Uterus (tissue), 4 donors: ENCODE measurements at places on chromosomes 7 and 10.

- DNase-seq = no peak
These were observed 34.9 kb upstream of the PTF1A start for GRCh38 chr10:23157239-23157681.

- DNase-seq = no peak
These were observed 317.2 kb downstream of the BBS9 start for GRCh38 chr7:33446551-33446950.

DNA sequence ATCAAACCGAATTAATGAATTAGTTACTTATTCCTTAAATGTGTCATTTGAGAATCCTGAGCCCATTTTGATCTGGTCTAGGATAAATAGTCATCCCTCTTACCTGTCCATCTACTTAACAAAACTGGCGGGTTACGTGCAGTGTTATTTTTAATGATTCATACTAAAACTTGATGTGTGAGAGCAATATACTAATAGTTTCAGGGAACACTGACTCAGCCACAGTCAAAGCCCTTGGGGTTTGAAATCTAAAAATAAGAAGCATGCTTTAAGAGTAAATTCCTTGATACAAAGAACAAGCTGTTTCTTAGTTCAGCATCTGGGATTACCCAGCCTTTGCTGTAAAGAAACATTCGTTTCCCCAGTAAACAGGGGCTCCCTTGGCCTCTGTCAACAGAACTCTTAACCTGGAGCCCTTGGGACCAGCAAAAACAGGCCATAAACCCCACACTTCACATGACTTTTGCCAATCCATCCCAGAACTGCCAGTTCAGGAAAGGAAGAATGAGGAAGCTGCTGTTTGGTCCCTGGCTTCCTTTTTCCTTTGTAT is 370.6 kb upstream of the IGFBP3 start:
- peak; percentile 29 for DNase-seq

DNA sequence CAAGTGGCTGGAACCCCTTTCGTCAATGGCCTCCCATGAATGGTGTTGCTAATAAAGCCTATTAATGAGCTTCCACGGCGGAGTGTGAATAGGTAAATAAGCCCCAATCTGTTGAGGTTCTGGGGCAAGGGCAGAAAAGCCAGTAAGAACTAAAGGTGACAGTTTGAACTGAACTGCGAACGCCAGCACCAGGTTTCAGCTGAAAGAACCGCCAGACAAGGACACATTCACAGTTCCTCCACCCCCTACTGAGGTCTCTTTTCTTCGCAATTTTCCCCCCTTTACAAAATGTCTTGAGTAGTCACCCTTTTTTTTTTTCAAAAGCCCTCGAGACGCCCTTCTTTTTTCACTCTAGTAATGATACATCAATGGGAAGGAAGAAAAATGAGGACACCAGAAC is 2.4 kb upstream of the FGFR2 start:
- DNase-seq = no peak

GRCh38 chr7:53697913-53698312 is 662.5 kb downstream of the POM121L12 start:
- no peak for DNase-seq

DNA sequence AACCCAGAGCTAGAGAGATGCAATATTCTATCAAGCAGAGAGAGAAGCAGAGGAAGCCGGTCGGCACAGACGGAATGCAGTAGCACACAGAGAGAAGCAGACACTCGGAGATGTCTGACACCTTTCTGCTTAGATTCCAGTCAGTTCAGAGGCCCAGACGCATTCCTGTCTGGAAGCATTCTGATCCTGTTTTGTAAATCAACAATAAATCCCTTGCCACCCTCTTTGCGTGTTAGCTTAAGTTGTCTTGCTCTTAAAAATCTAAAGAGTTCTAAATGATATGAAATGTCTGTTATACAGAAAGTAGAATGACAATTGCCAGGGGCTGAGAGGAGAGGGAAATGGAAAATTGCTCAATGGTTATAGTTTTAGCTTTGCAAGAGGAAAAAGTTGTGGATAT is 27.4 kb upstream of the ATRNL1 start:
- no peak for DNase-seq

GRCh38 chr10:513393-513792 is 176.1 kb downstream of the DIP2C start:
- DNase-seq = no peak
